ENCODE measurements at places on chromosomes 11 and 22. TPM values are rescaled to one million over a fixed set of nuclear protein-coding genes. Genes with fewer than 3 reads are reported as not detected.

Gene IL18
- total RNA-seq: 0.81 TPM

Gene RAB38
- total RNA-seq: 1.2 TPM

Gene OVOL1
- not detected for total RNA-seq

GRCh38 chr11:64854534-64855502 lies 10.4 kb upstream of the CDC42BPG start:
- DNase-seq: peak; percentile 92

Gene MN1
- 55.9 TPM for total RNA-seq

DNA sequence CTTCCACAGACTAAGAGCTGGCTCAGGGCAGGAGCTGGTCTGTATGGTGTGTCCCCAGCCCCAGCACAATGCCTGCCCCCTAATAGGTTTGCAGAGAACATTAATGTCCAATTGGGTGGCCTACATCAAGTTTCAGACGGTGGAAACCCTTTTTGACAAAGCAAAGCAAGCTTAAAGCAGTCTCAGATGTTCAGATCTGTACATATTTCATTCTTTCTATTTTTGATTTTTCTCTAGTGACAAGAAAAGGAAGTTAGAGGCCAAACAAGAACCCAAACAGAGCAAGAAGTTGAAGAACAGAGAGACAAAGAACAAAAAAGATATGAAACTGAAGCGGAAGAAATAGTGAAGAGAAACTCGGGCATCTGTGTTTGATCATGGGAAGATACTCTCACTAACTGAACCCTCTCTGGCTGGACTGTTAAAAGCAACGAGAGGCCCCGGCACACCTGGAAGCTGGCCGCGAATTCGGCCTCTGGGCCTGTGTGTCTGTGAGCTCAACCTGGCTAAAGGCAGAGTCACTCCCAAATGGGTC lies 40.5 kb downstream of the NAT10 start:
- no peak for DNase-seq

DNA sequence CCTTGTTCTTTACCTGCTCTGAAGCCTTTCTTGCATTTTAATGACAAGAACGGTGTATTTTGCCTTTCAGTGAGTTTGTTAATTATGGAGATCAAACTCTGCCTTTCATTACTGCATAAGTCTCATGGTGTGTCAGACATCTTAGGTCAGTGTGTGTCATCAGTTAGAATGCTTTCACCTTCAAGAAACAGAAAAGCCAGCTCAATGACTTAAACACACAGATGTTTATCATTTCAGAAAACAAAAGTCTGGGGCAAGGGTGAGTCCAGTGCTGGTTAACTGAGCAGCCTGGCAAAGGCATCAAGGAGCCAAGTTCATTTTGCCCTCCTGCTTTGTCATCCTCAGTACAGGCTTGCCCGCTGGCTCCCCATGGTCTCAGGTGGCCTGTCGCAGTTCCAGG lies 54.5 kb downstream of the PACS1 start:
- peak; percentile 40 for DNase-seq

Gene BTG4
- not detected for total RNA-seq

DNA sequence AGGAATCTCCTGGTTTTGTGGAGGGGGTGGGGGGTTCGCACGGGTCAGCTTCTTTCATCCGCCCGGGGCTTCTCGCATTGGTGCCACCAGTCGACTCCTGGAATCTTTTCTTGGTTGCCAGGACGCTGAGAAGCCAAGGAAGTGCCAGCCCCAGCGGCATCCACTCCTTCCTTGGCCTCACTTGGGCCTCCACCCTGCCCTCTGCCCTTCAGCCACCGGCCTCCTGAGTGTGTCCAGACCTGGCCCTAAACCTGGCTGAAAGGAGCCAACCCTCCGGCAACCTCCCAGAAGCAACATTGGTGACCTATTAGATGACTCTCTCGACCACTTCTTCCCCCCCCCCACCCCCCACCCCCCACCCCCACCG lies 518 bp upstream of the GALNT18 start:
- DNase-seq: no peak

Gene CABP7
- not detected for total RNA-seq

Gene MS4A6E
- total RNA-seq: not detected

GRCh38 chr11:85740481-85741400 lies 54.7 kb upstream of the CCDC89 start:
- no peak for DNase-seq

- DNase-seq: no peak
Observed at GRCh38 chr11:16078936-16079335, 277.4 kb downstream of the SOX6 start.

DNA sequence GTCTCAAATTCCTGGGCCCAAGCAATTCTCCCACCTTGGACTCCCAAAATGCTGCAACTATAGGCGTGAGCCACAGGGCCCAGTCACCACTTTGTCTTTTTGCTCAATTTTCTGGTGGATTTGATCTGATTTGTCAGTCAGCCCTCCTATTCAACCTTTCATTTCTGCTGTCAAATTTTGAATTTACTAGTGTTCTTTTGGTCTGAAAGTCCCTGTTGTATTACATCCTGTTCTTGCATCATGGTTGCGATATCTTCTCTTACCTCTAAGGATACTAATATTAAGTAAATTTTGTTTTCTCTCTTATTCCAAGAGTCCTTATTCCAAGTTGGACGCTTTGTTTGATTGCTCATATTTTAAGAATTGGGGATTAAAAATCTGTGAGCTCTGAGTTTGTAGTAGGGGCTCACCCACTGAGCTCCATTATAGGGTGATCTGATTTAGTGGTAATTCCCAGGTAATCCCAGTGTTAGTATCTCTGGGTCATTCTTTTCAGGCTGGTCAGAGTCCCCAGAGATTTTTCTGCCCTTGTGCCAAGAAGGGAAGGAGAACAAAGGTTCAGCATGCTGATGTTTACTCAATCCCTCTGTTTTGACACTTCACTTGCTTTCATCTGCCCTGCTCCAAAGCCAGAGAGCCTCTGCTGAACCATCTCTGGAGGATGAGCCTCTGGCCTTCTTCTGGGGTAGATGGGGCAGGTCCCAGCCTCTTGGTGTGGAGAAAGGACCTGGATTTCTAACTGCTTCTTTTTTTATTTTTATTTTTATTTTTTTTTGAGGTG lies 10.0 kb downstream of the UPB1 start:
- DNase-seq: peak; percentile 51

- no peak for DNase-seq
Observed at GRCh38 chr11:87894961-87895360, 280.3 kb downstream of the RAB38 start.

DNA sequence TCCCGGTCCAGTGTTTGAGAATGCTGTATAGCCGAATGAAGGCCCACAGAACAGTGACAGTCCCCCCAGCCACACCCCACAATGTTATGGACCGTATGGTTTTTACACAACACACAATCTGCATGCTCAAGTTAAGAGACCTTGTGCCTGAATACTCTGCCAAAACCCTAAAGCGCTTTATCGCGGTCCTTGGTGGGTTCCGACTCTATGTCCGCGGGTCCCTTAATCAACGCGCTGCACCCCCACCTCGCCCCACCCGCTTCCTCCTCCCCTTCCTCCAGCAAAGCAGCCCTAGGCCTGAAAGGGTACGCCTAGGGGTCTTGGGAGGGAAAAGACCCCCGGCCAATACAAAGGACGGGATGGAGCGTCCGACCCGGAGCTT lies 442 bp downstream of the COPB1 start:
- DNase-seq: no peak

Gene ENTHD1
- total RNA-seq: not detected
